ENCODE measurements at places on chromosomes 6 and 20. TPM values are rescaled to one million over a fixed set of nuclear protein-coding genes. Genes with fewer than 3 reads are reported as not detected.

The VWA7 gene
- total RNA-seq: 0.19 TPM

The TUBB2B gene
- 1.4 TPM for total RNA-seq

The SLC26A8 gene
- 0.26 TPM for total RNA-seq

The KCNB1 gene
- under 0.01 TPM for total RNA-seq

The OR2B6 gene
- total RNA-seq: not detected

The OGFR gene
- total RNA-seq: 21.9 TPM

The PSMB9 gene
- total RNA-seq: 23.4 TPM

The FBXL4 gene
- 9.9 TPM for total RNA-seq

The MTFR2 gene
- 3.2 TPM for total RNA-seq

The CYP24A1 gene
- total RNA-seq: not detected

The SMPD2 gene
- 14.3 TPM for total RNA-seq

All from aortic smooth muscle cell (primary cell).